A673 (cell line): ENCODE measurements at places on chromosomes 13 and 19. TPM values are rescaled to one million over a fixed set of nuclear protein-coding genes. Genes with fewer than 3 reads are reported as not detected.
A peak's percentile ranks its signal among the peaks of the same experiment; 100 is the strongest.

GRCh38 chr19:16462757-16463250 lies 9.0 kb downstream of the EPS15L1 start:
- H3K36me3 ChIP-seq = peaks cover 4% of the 10 kb centered on the region
- H3K4me1 ChIP-seq = peaks cover 10% of the 10 kb centered on the region
- no peaks in the 10 kb centered on the region for H3K27me3 ChIP-seq
- no peak overlapping the region for H3K27ac ChIP-seq
- no peak for DNase-seq

DNA sequence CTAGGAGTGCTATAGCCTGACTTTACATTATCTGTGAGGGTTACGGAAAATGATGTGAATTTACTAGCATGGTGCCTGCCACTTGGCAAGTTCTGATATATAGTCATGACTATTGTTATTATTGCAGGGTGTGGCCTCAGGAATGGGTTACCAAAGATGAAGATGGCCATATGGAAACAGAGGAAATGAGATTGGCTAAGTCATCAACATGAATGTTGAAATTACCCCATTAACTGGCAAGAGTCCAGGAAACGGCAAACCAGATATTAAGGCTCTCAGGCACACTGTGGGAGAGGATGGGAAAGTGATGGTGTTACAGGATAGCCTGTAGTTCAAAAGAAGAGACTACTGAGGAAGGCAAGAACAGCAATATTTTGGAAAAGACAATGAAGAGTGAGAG lies 183.3 kb downstream of the KCNRG start:
- no peaks in the 10 kb centered on the region for H3K4me1 ChIP-seq
- H3K27me3 ChIP-seq = no peaks in the 10 kb centered on the region
- DNase-seq = peak; percentile 57
- H3K36me3 ChIP-seq = no peaks in the 10 kb centered on the region
- H3K4me3 ChIP-seq = no peak overlapping the region

DNA sequence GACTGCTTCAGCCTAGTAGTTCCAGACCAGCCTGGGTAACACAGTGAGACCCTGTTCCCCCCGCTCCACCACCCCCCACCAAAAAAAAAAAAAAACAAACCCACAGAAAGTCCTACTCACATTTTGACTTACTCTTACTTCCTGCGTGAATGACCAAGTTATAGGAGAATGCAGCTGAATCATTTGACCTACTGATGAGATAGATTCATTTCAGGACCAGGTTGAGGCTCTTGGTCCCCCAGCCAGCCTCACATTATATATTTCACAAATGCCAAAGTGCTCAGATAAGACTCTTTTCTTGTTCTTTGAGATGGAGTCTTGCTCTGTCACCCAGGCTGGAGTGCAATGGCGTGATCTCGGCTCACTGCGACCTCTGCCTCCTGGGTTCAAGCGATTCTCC lies 70.2 kb downstream of the KLF5 start:
- no peaks in the 10 kb centered on the region for H3K36me3 ChIP-seq
- no peak for DNase-seq
- H3K27ac ChIP-seq = no peak overlapping the region

Gene DNAAF3
- 4.2 and 9.1 TPM in 2 replicates for total RNA-seq
